Stimulated activated CD4-positive, alpha-beta T cell treated with anti-CD3 and anti-CD28 coated beads, TNF-alpha, amount 100 ng/mL, for 1 hour (primary cell): ENCODE measurements at places on chromosomes 2 and 18.

GRCh38 chr2:134453973-134454372 is 200.1 kb downstream of the MGAT5 start:
- no peak for DNase-seq

DNA sequence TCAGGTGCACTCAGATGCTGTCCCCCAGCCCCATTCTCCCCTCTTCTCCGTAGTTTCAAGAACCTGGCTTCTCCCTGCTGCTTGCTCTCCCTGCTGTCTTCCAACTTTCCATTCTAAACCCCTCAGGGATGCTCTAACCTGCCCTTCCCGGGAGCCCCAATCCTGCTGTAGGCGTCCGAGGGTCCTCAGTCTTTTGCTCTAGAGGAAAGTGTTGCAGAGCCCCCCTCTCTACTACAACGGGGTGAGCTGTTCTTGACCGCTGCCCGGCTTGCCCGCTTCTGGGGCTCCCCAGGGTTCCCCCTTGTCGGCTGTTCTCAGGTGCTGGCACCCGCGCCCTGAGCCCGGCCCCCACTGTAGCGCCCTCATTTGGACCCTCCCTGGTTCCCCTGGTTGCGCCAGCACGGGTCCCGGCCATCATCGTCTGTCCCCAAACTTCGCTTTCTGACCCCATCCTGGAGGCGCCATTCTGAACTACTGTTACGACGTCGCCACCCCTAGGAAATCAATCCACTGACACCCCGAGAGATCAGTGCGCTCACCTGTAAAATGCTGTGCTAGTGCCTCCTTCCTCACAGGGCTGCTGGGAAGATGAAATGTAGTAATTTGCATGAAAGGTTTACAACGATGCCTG is 31.9 kb upstream of the REG3G start:
- no peak for DNase-seq

DNA sequence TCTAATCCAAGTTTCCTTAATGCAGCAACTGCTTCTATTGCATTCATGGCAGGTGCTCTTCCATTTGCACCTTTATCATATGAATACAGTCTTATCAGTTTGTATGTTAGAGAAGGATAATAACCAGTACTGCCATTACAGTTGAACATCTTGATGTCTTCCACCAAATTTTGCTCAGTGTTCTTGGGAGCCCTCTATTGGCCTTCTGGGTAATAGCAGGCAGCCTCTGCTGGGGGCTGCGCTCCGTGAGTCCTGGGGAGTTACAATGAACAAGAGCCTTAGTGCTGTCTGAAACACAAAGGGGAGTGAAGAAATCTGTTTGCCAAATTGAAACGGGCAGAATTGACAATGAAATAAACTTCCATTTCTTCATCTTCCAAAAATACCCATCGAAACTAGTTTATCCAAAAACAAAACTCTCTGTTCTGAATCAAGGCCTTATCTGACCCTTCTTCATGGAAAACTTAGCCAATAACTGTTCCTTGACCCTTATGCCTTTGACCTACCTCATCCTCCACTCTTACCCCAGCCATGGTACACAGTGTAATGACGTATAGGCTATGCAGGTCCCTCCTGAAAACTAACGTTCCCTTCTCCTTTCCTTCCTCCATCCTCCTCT is 79.9 kb downstream of the ALK start:
- no peak for DNase-seq

GRCh38 chr2:240893363-240893844 is 2.6 kb downstream of the MAB21L4 start:
- DNase-seq = peak; percentile 47

GRCh38 chr2:152920846-152921245 is 202.4 kb downstream of the ARL6IP6 start:
- DNase-seq = no peak

DNA sequence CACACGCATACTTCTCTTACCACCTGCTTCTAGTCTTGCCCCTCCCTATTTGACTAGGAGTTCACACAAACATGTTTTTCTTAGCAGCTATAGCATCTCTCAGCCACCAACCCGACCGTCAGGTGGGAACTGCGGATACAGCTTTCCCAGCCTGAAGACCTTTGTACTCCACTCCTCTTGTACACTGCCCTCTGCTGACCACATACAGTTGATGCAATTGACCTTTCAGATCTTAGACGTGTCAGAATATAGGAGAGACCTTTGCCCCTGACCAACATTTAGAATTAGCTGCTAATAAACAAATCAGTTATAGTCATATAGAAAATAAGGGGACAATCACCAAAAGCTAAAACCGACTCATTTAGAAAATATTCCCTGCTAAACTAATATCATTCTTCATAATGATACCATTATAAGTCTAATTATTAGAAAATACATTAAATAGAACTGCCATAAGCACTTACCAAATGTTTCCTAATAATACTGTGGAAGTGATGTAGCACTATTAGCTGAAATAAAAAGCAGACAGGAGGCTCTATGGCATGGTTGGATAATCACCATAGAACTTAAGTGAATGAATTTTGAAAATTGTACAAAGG is 208.4 kb downstream of the RAD51AP2 start:
- DNase-seq = no peak

DNA sequence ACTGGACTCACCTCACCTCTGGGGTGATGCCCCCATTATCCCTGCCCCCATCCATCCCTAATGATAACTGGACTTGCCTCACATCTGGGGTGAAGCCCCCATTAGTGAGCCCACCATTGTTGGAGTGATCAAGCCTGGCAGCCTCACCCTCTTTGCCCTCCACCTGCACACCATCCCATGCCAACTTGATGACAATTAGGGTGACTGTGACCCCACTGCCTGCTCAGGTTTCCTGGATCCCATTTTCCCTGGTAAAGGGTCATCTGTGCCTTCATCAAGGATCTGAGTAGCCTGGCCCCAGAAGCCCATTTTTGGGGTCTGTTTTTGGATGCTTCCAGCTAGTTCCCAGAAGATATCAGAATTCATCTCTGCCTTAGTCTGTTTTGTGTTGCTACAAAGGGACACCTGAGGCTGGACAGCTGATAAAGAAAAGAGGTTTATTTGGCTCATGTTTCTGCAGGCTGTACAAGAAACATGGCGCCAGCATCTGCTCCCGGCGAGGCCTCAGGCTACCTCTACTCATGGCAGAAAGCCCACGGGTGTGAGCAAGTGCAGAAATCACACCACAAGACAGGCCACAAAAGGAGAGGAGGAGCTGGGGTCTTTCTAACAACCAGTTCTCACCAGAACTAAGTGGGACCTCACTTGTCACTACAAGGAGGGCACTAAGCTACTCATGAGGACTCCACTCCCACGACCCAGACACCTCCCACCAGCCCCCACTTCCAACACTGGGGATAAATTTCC is 196.4 kb upstream of the TWIST2 start:
- DNase-seq = no peak

DNA sequence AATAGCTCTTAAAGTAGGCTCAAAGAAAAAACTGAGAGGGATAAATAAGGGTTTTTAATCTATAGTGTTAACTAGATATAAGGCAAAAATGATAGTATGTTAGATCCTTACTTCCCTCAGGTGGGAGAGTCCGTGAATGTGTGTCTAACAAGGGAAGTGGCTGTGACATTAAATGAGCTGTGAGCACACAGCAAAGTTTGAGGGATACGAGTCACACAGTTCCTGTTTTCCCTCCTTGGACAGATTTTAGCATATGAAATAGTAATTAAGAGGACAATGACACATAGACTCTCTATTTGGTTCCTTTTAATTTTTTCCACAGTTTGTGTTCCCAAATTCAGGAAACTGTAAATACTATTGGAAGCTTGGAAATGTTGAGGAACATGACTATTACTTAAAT is 148.4 kb upstream of the CAVIN2 start:
- no peak for DNase-seq
